ENCODE measurements at places on chromosomes 3 and 15.
A peak's percentile ranks its signal among the peaks of the same experiment; 100 is the strongest.

DNA sequence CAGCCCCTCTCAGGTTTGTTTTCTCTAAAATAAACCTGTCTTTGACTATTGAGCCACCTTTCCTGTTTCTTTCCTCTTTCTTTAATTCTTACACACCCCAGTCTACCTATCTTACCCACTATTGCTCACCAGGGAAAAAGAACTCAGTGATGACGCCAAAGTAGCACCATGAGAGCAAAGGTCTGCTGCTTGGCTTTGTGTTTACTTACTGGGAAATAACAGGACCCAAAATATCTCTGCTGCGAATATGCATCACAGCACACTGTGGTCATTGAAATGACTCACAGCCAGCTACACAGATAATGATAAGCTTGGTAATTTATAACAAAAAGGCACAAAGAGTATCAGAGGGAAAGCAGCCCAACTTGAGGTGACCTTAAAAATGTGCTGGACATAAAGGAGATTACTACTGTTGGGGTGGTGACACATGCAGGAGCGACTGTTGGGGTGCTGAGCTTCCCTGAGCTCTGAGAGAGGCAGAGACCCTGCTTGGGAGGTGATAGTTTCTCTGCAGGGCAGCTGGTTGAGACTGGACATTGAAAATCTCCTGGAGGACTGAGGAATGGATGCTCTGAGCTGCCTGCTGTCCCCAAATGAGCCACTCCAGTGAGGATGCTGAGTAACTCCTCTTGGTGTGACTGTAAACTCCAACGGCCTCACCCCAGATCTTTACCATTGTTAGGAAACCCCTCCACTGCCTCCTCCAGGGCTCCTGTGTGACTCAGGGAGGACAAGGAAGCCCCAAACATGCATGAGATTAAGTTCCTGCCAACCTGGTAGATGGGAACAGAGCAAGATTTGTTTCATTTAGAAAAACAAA, 14.5 kb downstream of the EFCAB12 start:
- DNase-seq, result no peak

DNA sequence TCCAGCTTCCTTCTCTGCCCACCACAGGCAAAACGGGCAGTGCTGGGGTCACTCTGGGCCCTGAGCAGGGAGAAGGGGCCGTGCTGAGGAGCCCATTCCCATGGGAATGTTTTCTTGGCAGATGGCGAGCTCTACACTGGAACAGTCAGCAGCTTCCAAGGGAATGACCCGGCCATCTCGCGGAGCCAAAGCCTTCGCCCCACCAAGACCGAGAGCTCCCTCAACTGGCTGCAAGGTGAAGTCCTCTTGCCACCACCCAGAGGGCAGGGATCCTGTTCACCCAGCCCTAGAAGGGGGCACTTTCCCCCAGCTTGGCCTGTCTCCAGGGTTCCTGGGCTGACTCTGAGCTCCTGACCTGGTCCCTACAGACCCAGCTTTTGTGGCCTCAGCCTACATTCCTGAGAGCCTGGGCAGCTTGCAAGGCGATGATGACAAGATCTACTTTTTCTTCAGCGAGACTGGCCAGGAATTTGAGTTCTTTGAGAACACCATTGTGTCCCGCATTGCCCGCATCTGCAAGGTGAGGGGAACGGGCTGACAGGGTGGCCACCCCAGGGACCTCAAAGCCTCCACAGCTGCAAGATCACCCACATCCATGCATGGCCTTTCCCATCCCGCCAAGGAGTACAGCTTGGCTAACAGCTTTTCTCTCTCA, 12.4 kb downstream of the CIB1 start:
- no peak for DNase-seq

DNA sequence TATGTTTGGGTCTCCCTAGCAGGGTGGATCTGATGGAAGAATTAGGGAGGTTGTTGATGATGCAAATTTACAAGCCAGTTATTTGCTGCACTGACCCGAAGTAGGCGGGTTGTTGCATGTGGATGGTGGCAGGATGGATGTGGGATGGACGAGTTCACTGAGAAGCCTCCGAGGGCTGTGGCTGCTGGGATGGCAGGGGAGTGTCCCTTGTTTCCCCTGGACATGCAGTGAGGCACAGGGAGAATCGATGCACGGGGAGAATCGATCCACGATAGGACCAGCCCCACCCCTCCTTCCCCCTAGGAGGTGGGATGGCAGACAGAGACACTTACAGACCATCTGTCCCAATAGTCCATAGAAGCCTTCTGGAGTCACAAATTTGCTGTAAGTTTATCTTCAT, 31.0 kb upstream of the KLF13 start:
- DNase-seq, result no peak

DNA sequence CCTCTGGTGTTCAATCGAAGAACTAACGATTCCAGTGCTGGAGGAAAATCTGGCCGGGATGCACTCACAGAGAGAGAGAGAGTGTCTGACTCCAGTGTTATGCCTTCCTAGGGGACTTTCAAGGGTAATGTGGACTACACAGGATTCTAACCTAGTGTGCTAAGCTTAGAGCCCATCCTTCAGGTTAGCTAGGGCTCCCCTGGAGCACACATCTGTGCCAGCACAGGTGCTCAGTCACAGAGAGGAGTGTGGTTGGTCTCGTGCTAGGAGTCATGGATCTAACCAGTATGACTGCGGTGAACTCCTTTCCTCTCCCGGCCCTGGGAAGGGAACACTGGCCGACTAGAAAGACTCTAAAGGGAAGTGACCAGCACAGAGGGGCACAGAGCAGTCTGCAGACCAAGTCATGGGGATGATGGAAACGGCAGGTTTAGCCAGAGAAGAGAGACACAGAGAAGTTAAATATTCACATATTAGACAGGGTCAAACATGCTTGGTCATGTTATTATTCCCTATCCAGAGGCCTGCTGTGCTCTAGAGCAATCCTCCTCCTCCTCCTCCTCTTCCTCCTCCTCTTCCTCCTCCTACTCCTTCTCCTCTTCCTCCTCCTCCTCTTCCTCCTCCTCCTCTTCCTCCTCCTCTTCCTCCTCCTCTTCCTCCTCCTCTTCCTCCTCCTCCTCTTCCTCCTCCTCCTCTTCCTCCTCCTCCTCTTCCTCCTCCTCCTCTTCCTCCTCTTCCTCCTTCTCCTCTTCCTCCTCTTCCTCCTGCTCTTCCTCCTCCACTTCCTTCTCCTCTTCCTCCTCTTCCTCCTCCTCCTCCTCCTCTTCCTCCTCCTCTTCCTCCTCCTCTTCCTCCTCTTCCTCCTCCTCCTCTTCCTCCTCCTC, 280.3 kb downstream of the XXYLT1 start:
- no peak for DNase-seq

DNA sequence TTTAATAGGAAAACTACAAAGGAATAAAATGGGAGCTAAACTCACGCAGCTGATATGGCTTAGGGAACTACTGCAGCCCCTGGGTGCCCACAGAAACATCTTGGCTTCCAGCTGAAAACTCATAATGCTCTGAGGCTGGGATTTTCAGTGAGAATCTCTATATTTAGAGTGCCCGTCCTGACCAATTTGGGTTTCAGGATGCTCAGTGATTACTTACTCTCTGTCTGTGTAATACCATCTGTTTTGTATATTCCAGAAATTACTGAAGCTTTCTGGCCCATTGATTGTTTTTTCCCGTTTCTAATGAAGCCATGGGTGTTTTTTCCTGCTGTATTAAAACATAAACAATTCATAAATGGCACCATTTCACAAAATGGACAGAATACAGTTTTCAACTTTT, 50.6 kb upstream of the ZNF385D start:
- DNase-seq, result no peak

DNA sequence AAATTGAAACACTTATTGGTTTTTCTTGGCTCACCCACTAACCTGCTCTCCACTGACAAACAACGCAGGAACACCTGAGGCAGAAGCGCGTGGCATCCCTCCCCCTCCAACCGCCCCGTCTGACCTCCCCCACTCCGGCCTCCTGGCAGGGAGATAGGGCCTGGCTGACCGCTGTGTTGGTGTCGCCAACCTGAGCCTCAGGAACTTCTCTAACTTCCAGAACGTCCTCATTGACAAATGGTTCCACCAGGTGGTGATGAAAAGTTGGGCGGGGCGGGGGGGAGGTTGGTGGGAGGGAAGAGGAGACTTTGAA, 22.8 kb downstream of the IL17RD start:
- DNase-seq, result no peak

- DNase-seq, result no peak
Observed at GRCh38 chr15:59946084-59946483, 58.0 kb upstream of the FOXB1 start.

- DNase-seq, result no peak
Observed at GRCh38 chr3:71067977-71068654, 515.4 kb downstream of the FOXP1 start.

GRCh38 chr3:152823173-152823572, 11.8 kb upstream of the P2RY1 start:
- no peak for DNase-seq

- no peak for DNase-seq
Observed at GRCh38 chr3:100184948-100185570, 70.8 kb upstream of the FILIP1L start.

- DNase-seq, result no peak
Observed at GRCh38 chr3:115162759-115163158, 15.7 kb upstream of the ZBTB20 start.

GRCh38 chr15:63364399-63365272, 17.0 kb downstream of the CA12 start:
- DNase-seq, result no peak

DNA sequence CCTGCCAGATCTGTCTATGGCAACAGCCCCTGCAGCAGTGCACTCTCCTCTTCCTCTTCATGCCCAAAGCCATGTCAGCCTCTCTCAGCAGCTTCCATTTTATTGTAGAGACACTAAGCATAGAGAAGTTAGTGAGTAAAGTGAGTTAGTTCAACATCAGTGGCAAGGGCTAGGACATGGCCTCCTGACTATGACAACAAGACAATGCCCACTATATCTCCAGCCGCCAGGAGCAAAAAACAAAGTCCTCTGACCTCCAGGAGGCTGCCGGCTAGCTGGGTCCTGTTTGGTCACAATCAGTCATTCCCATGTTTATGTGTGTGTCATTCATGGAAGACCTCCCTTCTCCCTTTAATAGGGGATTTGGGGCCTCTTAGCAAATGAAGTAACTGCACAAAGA, 14.9 kb downstream of the NR1I2 start:
- DNase-seq, result no peak

DNA sequence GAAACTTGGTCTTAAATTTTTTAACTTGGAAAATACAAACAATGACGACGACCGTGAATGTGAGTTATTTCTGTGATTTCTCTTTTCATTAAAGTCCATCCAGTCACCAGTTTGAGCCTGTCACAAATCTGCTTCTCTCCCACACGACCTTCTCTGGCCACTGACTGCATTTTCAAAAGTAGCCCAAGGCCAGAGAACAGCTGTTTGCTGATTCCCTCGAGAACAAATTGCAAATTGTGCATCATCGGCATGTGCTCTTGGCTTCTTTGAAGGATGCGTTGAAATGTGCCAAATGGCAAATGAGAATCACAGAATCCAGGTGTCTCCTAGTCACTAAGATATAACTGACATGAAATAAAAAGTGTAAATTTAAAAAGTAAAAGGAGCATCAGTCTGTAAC, 106.4 kb downstream of the AQP9 start:
- DNase-seq, result no peak

DNA sequence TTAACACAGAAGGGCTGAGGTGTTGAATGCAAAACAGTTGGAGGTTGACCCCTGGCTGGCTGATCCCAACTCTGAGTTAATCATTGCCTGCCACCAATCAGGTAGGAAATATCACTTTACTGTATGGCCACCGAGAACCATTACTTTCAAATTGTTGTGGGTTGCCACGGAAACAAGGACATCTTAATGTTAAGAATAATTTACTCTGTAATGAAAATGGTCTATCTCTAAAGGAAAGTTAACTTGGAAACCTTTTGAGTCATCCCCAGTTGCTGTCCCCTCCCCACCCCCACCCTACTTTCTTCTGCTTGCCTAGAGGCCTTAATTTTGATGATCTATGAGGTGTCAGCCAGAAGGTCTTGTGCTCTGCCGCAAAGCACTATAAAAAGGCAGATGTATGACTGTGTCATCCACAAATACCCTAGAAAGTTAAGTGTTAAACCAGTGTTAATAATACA, 78.7 kb upstream of the SNRK start:
- no peak for DNase-seq

- DNase-seq, result no peak
Observed at GRCh38 chr15:99954361-99955180, 221.3 kb upstream of the LYSMD4 start.

- peak; percentile 26 for DNase-seq
Observed at GRCh38 chr15:64151727-64152506, at the start of gene SNX22. SNX22 (plus strand) TSS chr15:64151731; CDS start chr15:64151776, 45 bp downstream.

GRCh38 chr15:61824291-61824690, 236.0 kb downstream of the VPS13C start:
- DNase-seq, result no peak

Data from neuronal stem cell (in vitro differentiated cells).